ENCODE measurements at places on chromosomes 16 and 17. TPM values are rescaled to one million over a fixed set of nuclear protein-coding genes. Genes with fewer than 3 reads are reported as not detected.

Gene HOXB2
- total RNA-seq, result not detected

Gene KRT33A
- total RNA-seq, result not detected

Gene ARSG
- 5.7 TPM for total RNA-seq

Gene EEF2KMT
- 15.0 TPM for total RNA-seq

Gene PRDM7
- total RNA-seq, result not detected

Gene DNAH17
- total RNA-seq, result not detected

DNA sequence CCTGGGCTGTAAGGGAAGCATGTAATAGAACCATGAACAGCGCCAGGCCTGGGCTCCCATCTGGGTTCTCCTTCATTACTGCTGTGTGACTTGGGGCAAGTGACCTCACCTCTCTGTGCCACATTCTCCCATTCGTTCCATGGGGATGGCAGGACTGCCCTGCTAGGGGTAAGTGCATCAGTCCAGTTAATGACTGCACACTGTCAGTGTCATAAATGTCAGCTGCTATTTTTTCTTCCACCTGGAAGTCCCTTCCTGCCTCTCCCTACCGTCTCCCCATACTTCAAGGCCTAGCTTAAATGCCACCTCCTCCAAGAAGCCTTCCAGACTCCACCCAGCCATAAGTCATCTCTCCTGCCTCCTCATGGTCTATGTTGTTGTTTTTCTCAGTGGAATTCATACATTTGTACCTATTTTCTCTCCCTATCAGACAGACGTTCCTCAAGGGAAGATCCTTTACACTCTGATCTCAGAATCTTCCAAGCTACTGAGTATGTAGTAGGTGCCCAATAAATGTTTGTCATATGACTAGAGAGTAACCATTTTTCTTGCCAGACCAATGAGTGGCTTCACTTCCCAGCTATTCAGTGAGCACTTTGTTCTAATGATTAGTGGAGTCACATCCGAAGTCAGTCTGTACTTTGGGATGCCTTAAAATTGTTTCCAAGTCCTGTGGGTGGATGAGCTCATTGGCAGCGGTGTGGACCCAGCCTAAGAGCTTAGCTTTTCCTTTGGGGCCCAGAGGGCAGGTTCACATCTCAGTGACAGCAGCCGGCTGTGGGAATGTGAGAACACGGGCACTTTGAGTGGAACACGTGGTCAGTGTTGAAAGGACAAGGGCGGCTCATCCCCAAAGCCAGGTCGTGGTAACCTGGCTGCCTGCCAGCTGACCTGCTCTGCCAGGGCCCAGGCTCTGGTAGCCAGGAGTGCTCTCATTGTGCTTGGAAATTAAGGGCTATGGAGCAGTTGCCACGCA, 147.5 kb upstream of the GSE1 start:
- peak; percentile 50 for DNase-seq

DNA sequence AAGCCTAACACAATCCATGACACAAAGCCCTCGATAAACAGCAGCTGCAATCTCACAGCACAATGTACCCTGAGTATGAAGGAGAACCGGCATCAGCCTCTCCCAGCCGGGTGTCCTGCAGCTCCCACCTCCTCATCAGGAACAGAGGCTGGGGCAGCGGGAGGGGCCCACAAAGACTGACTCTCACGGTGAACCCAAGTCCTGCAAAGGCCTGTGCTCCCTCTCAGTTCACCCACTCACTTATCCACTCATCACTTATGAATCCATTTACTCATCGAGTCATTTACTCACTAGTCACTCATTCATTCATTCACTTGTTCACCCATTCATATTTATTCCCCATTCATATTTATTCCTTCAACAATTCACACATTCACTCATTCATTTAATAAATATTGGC, 11.6 kb downstream of the ZNF423 start:
- DNase-seq, result no peak

DNA sequence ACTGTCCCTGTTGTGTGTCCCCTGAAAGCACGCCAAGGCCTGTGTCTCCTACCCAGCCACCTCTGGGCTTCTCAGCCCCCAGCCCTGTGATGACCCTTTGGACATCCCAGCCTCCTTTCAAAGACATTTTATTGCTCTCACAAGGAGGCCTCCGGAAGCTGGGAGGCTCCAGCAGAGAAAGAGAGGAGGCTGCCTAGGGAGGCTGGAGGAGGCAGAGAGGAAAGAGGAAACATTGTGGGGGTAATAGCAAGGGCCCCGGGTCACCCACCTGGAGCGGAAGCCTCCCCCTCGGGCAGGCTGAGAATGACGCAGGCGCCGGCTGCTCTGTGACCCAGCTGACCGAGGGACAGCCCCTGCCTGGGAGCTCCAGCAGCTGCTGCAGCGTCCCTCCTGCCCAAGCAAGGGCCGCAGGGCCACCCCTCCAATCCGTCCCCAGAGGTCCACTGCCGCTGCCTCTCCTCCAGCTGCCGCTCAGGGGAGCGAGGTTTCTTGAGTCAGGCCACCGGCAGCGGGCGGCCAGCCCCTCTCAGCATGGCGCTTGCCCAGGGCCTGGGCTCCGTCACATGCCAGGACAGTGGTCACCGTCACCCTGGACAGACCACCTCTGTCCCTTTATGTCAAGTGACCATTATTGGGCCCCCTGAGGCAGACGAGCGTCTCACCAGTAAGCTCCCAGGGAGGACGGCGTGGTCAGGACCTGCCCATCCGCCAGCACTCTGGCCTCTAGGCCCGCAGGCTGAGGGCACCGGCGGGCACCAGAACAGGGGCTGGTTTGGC, 29.3 kb downstream of the ACTG1 start:
- DNase-seq, result no peak

- no peak for DNase-seq
Measured at GRCh38 chr17:17701658-17702057, 20.4 kb downstream of the RAI1 start.

- DNase-seq, result no peak
Measured at GRCh38 chr17:2059547-2060384, 4.9 kb downstream of the HIC1 start.

- DNase-seq, result peak; percentile 21
Measured at GRCh38 chr16:12208341-12209035, 232.0 kb downstream of the SNX29 start.

DNA sequence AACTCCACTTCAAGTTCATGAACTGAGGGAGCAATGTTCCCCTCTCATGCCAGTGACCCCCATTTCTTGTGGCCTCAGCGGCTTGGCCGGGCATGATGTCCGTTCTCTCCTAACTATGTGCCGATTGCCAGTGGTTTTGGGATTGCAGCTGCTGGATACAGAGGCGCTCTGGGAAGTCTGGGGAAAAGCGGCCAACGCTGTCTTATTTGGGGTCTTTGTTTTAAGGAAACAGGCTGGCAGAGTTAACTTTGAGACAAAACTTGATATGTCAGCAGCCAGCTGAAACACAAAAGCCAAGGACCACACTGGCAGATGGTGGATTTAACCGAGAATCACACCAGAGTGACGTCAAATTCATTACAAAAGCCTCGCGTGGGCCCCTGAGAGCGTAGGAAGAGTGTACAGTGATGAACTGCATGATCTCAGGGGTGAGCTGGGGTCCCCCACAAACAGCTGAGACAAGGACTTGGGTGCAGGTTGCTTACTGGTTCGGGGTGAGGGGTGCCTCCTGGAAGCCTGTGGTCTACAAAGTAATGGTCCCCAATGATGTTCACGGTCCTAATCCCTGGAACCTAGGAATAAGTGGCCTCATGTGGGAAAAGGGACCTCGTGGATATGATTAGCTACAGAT, 180.4 kb downstream of the IRF8 start:
- DNase-seq, result no peak

DNA sequence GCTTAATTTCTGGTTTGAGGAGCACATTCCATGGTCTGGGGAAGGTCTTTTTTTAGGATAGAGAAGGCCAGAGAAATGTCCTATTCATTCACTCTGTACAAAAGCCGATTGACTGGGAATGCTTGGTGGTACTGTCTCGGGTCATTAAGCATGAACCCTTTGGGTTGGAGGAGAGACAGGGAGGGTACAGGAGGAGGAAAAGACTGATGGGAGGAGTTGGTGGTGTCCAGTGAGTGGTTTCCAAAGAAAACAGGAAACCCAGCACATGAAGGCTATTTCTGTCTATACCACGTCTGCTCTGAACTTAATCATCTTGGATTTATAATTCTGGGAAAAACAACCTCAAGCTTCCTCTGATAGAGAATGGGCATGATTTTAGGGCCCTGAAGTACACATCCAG, 111.9 kb downstream of the XYLT1 start:
- no peak for DNase-seq

- DNase-seq, result no peak
Measured at GRCh38 chr16:67026570-67026969, 2.4 kb upstream of the CBFB start.

- peak; percentile 80 for DNase-seq
Measured at GRCh38 chr17:57902800-57903759, 52.1 kb downstream of the CUEDC1 start.

- no peak for DNase-seq
Measured at GRCh38 chr16:88377961-88378360, 4.8 kb upstream of the ZNF469 start.

Measured in HFFc6 (cell line).